Stimulated activated CD8-positive, alpha-beta memory T cell treated with anti-CD3 and anti-CD28 coated beads, Interleukin-4, amount 100 ng/mL, for 48 hours (primary cell): ENCODE measurements at places on chromosomes 1 and 21.

- no peak for DNase-seq
Observed at GRCh38 chr1:82562448-82562847, 761.7 kb downstream of the ADGRL2 start.

GRCh38 chr1:211482306-211482705, 9.7 kb downstream of the RD3 start:
- peak; percentile 9 for DNase-seq

GRCh38 chr21:28439788-28440187, 552.9 kb downstream of the LTN1 start:
- no peak for DNase-seq

DNA sequence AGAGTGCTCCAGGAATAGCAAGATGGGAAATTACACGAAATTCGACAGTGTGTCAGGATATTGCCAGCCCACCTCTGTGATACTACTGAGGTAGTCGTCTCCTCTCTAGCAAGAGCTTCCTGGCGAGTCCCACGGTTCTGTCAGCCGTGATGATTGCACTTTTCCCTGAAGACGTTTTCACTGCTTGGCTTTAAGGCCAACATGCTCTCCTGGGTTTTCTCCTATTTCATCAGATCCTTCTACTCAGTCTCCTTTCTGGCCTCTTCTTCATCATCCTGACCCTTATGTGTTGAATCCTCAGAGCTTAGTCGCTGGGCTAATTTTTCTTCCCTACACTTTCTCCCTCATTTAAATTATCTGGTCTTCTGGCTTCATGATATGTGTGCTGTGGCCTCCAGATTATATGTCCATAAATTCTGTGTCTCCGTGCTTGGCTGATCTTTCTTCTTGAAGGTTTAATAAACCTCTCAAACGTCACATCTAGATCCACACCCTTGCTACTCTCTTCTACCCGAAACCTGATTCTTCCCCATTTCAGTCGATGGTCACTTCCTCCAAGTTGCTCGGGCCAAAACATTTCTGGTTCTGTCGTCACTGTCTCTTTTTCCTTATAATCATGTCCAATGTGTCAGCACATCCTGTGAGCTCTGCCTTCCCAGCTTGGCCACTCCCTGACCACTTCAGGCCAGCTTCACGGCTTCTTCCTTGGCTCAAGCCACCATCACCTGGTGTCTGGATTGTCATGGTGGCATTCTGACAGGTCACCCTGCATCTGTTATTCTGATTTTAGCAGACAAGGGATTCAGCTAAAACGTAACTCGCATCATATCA, 12.2 kb downstream of the OR2B11 start:
- no peak for DNase-seq

- no peak for DNase-seq
Observed at GRCh38 chr1:38028671-38029070, 16.1 kb downstream of the UTP11 start.

- DNase-seq, result no peak
Observed at GRCh38 chr1:26305667-26306289, 658 bp downstream of the UBXN11 start.

GRCh38 chr1:212127221-212127620, 91.7 kb downstream of the DTL start:
- no peak for DNase-seq

- no peak for DNase-seq
Observed at GRCh38 chr1:116453481-116453880, 80.4 kb downstream of the ATP1A1 start.

GRCh38 chr21:41363370-41364270, 1.8 kb downstream of the MX2 start:
- no peak for DNase-seq

- no peak for DNase-seq
Observed at GRCh38 chr1:117670976-117671780, 65.3 kb downstream of the TENT5C start.

DNA sequence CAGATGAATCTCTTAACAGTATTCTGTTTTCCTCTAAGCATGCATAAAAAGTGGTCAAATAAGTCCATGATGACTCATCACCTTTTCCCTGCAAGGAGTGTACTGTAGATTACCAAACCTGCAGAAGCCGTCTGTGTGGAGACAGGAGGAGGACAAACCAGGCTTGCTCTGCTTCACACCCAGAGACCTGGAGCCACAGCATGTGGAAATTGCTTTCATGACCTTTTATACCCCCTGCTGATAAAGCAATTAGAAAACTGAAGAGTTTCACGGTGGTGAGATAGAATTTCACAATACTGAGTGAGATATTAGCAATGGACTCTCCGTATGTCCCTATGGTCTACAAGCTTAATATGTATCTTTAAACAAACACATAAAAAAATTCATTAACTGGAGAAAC, 9.4 kb downstream of the CORT start:
- DNase-seq, result no peak

DNA sequence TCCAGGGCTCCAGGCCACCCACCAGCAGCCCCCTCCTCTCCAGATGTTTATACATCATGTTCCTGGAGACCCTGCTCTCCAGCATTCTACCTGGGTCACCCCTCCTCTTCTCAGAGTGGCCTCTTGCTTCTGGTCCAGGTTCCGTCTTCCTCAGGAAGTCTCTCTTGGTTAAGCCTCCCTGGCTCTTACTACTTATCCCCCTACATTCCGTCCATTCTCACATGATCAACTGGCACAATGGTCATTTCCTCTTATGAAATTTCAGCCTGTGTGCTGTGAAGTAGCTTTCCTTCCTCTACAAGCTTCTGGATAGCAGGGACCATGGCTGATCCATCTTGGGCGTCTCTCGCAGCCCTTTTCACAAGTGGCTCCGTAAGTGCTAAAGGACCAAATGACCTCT, 33.9 kb upstream of the ATP2B4 start:
- no peak for DNase-seq
